Skeletal muscle cell (primary cell): ENCODE measurements at places on chromosomes 7 and 10.

- no peak for DNase-seq
Measured at GRCh38 chr10:98076086-98076485, 45.7 kb upstream of the CRTAC1 start.

DNA sequence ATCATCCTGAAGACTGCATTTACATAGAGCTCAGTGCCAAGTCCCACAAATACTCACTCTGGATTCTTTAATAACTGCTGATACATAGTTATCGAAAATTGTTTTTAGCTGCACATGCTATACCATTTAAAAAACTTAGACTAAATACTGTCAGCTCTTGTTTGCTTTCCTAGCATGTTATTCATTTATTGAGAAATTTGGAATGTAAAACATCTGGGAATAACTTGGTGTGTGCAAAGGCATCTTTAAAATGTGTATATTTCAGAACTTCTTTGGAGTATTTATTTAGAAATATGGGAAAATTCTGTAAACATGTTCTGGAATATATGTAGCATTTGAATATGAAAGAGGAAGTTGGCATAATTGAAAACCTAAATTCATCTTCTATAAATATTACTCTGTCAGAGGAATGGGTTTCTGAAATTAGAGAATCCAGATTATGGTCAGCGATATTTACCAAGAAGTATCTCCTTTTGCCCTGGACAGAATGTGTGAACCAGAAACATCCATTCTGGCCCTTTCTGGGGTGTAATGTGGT, 119.7 kb downstream of the ARID5B start:
- no peak for DNase-seq

DNA sequence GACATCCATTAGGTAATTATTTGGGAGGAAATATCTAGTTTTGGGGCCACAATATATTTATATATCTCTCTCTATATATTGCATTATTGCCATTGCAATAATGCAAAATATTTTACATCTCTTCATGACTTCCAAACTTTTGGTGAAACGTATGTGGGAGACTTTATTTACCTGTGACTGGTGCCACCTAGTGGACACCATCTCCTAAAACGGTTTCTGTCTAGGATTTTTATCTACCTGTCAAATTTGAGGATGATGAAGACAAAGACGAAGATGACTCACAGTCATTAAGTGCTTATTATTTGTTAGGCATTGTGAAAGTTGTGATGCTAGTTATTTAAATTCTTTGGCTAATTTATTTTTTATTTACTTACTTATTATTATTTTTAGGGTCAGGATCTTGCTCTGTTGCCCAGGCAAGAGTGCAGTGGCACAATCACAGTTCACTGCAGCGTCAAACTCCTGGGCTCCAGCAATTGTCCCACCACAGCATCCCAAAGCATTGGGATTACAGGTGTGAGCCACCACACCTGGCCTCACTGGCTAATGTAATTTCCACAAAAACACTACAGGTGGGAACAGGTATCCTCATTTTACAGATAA, 18.7 kb upstream of the CBLL1 start:
- no peak for DNase-seq

GRCh38 chr7:70975754-70976153, 156.2 kb upstream of the GALNT17 start:
- DNase-seq, result no peak
